ENCODE measurements at places on chromosomes 1 and 21. TPM values are rescaled to one million over a fixed set of nuclear protein-coding genes. Genes with fewer than 3 reads are reported as not detected.

NID1 gene
- total RNA-seq, result 65.8 TPM

TSNAX gene
- 22.6 TPM for total RNA-seq

LMOD1 gene
- total RNA-seq, result 10.8 TPM

KRTAP20-3 gene
- not detected for total RNA-seq

GPR25 gene
- total RNA-seq, result not detected

XCL2 gene
- total RNA-seq, result not detected

CD1C gene
- total RNA-seq, result 0.57 TPM

WNT3A gene
- total RNA-seq, result not detected

CYP4A11 gene
- not detected for total RNA-seq

IL6R gene
- total RNA-seq, result 13.1 TPM

OR2AK2 gene
- total RNA-seq, result not detected

RPL22 gene
- total RNA-seq, result 264 TPM

HFM1 gene
- total RNA-seq, result 1.6 TPM

CR1L gene
- not detected for total RNA-seq

TNFRSF9 gene
- not detected for total RNA-seq

CLCA4 gene
- not detected for total RNA-seq

FAM167B gene
- total RNA-seq, result 10.5 TPM

PLEKHM2 gene
- 91.4 TPM for total RNA-seq

TMPRSS15 gene
- not detected for total RNA-seq

SPRR4 gene
- total RNA-seq, result not detected

LCE3C gene
- not detected for total RNA-seq

FLG2 gene
- not detected for total RNA-seq

CFAP57 gene
- not detected for total RNA-seq

DSCAM gene
- not detected for total RNA-seq

NPR1 gene
- total RNA-seq, result 14.6 TPM

LAD1 gene
- total RNA-seq, result 2.4 TPM

RNF186 gene
- total RNA-seq, result not detected

PLPPR4 gene
- total RNA-seq, result 0.24 TPM

BRDT gene
- total RNA-seq, result not detected

GREM2 gene
- total RNA-seq, result not detected

TCP10L gene
- total RNA-seq, result 2.6 TPM

RAP1GAP gene
- 4.5 TPM for total RNA-seq

TMEM59 gene
- 341 TPM for total RNA-seq

IKBKE gene
- total RNA-seq, result 0.62 TPM

C1QA gene
- 124 TPM for total RNA-seq

BLACAT1 gene
- not detected for total RNA-seq

SH3BGR gene
- total RNA-seq, result 159 TPM

VWA5B1 gene
- not detected for total RNA-seq

IGSF3 gene
- 15.8 TPM for total RNA-seq

SUMO3 gene
- total RNA-seq, result 73.9 TPM

IL19 gene
- not detected for total RNA-seq

KCNAB2 gene
- total RNA-seq, result 21.0 TPM

NEXN gene
- 365 TPM for total RNA-seq

CIART gene
- 12.8 TPM for total RNA-seq

AUNIP gene
- total RNA-seq, result not detected

DOP1B gene
- total RNA-seq, result 17.9 TPM

WNT4 gene
- not detected for total RNA-seq

CFAP107 gene
- not detected for total RNA-seq

MCOLN2 gene
- total RNA-seq, result 0.19 TPM

PRKAA2 gene
- 77.9 TPM for total RNA-seq

VPS45 gene
- 49.0 TPM for total RNA-seq
